Temporal lobe (tissue), 4 donors: ENCODE measurements at places on chromosomes 11 and 22. TPM values are rescaled to one million over a fixed set of nuclear protein-coding genes. Genes with fewer than 3 reads are reported as not detected.

CHADL gene
- total RNA-seq: 2.7 TPM

ACER3 gene
- 12.3 TPM for total RNA-seq

NFRKB gene
- 17.9 TPM for total RNA-seq

PGR gene
- under 0.01 TPM for total RNA-seq

TBX10 gene
- total RNA-seq: not detected

ABCG4 gene
- 3.0 TPM for total RNA-seq

TMEM86A gene
- total RNA-seq: 4.2 TPM

OR8H2 gene
- total RNA-seq: not detected

LMNTD2 gene
- under 0.01 TPM for total RNA-seq

TMEM25 gene
- 23.1 TPM for total RNA-seq

APOC3 gene
- total RNA-seq: not detected
